Sigmoid colon (tissue), 7 donors: ENCODE measurements at places on chromosomes 3 and 15. TPM values are rescaled to one million over a fixed set of nuclear protein-coding genes. Genes with fewer than 3 reads are reported as not detected.
A peak's percentile ranks its signal among the peaks of the same experiment; 100 is the strongest.

- H3K36me3 ChIP-seq, result no peaks in the 10 kb centered on the region
- no peak overlapping the region for H3K4me3 ChIP-seq
- H3K27ac ChIP-seq, result no peak overlapping the region
- no peaks in the 10 kb centered on the region for H3K27me3 ChIP-seq
- H3K4me1 ChIP-seq, result no peaks in the 10 kb centered on the region
Observed at GRCh38 chr3:144129536-144130214, 158.1 kb downstream of the DIPK2A start.

DNA sequence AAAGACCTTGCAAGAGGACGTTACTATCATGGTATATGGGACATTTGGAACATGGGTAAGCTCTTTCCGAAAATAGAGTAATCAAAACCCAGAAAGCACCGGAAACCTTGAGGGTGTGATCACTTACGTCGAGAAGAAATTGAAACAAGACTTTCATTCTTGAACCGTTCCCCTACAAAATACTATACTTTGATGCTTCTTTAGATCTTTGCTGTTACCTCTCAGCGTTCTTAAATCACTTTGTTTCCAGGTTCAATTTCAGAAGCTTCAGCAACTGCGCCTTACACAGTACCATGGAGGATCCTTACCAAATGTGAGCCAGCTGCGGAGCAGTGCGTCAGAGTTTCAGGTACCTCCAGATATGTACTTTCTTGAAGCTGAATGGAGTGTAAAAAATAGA lies 10.1 kb downstream of the CRTC3 start:
- no peak overlapping the region for H3K4me3 ChIP-seq
- H3K27me3 ChIP-seq, result no peaks in the 10 kb centered on the region
- H3K36me3 ChIP-seq, result no peaks in the 10 kb centered on the region
- H3K4me1 ChIP-seq, result peaks cover 28% of the 10 kb centered on the region

Gene CCR8
- polyA plus RNA-seq, result not detected

DNA sequence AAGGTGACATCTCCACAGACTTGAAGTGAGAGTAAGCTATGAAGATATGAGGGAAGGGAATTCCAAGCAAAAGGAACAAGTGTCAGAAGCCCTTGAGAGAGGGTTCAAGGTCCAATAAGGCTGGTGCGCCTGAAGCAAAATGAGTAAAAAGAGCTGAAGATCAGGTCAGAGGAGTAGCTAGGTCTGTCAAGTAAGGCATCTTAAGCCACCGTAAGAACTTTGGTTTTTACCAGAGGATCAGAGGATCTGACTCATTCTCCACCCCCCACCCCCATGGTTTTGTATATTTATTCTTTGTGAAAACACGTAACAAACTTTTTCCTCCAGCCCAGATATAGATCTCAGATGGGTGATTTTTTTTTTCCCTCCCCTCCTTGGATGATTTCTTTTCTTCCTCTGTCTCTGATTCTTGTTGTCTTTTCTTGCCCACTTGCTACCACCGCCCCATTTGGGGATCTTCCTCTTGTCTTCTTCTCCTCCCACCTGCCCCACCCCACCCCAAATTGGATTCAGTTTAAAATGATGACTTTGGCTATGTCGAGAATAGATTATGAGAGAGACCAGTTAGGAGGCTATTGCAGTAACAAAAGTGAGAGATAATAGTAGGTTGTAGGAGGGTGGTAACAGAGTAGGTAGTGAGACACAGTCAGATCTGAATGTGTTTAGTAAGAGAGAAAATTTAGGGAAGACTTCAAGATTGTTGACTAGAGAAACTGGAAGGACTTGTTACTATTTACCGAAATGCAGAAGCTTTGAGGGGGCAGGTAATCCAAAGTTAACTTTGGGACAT lies 6.1 kb downstream of the TRMT10C start:
- DNase-seq, result no peak
- H3K4me1 ChIP-seq, result peaks cover 19% of the 10 kb centered on the region
- H3K27ac ChIP-seq, result no peak overlapping the region
- H3K27me3 ChIP-seq, result no peaks in the 10 kb centered on the region
- H3K36me3 ChIP-seq, result peaks cover 33% of the 10 kb centered on the region

- peaks cover 32% of the 10 kb centered on the region for H3K4me1 ChIP-seq
- no peaks in the 10 kb centered on the region for H3K27me3 ChIP-seq
- no peak overlapping the region for H3K4me3 ChIP-seq
- no peaks in the 10 kb centered on the region for H3K36me3 ChIP-seq
Observed at GRCh38 chr3:11514191-11514821, 129.4 kb downstream of the VGLL4 start.

- H3K27me3 ChIP-seq, result no peaks in the 10 kb centered on the region
- H3K4me3 ChIP-seq, result no peak overlapping the region
- no peak for DNase-seq
Observed at GRCh38 chr3:102144063-102144462, 290.8 kb upstream of the ZPLD1 start.

GRCh38 chr3:70383360-70383831 lies 71.0 kb upstream of the MDFIC2 start:
- DNase-seq, result no peak
- no peaks in the 10 kb centered on the region for H3K27me3 ChIP-seq
- H3K27ac ChIP-seq, result no peak overlapping the region

Gene CXCR6
- polyA plus RNA-seq, result not detected

Gene POPDC2
- 1.2 TPM for polyA plus RNA-seq

DNA sequence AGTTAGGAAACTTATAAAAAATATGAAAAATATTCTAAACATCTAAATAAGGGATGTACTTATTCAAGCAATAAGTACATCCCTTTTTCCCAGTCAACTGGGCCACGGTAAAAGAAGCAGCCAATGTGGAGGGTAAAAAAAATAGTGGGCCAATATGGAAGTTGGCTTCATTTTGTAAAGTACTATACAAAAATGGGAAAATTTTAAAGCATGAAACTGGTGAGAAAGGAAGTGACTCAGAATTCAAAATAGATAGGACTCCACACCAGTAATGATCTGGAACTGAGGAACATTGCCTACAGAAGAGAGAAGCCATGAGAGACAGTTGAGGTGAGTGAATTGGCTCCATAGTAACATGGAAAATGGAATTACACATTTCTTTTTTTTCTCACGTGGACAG lies 108.9 kb downstream of the FNDC3B start:
- H3K27me3 ChIP-seq, result no peaks in the 10 kb centered on the region
- no peak overlapping the region for H3K4me3 ChIP-seq

DNA sequence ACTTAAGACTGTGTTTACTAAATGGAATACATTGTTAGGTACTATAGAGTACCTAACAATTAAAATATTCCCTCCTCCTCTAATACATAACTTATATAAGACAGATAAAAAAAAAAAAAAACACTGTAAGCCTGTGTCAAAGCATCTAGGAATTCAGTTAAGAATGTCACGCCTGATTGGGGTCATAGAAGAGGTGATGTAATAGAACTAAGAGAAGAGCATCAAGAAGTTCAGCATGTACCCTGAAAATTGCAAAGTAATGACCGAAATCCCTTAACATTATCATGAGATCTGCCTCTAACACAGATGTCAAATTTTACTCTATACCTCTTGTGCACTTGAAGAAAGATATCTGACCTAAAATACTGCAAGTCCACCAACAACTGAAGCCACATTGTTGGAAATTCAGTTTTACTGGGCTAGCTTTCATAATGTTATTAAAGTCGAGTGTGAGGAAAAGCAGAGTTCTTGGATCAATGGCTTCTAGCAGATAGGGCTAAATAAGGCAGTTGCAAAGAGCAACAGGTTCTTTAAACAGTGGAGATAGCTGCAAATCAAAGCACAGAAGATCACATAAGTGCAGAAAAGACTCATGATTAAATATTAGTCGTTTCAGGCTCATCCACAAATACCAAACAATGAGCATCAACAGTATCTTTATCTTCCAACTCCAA lies 75.0 kb downstream of the TBL1XR1 start:
- H3K36me3 ChIP-seq, result no peaks in the 10 kb centered on the region
- DNase-seq, result no peak
- H3K4me3 ChIP-seq, result no peak overlapping the region
- no peaks in the 10 kb centered on the region for H3K27me3 ChIP-seq

Gene TGM4
- polyA plus RNA-seq, result not detected

Gene ZPLD1
- not detected for polyA plus RNA-seq

DNA sequence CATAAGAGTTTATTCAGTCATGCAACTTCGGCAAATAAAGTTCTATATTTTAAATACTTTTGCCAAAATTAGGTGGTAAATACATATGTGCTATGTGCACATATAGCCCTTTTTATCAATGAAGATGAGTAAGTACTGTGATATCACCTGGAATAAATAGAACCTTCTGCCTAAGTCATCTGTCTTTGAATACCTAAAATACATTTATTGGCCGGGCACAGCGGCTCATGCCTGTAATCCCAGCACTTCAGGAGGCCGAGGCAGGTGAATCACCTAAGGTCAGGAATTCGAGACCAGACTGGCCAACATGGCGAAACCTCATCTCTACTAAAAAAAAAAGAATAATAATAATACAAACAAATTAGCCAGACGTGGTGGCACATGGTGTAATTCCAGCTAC lies 73.8 kb upstream of the FLNB start:
- H3K27ac ChIP-seq, result no peak overlapping the region
- peaks cover 2% of the 10 kb centered on the region for H3K4me1 ChIP-seq
- peaks cover 37% of the 10 kb centered on the region for H3K36me3 ChIP-seq
- H3K27me3 ChIP-seq, result no peaks in the 10 kb centered on the region
- H3K4me3 ChIP-seq, result no peak overlapping the region

Gene C3orf49
- polyA plus RNA-seq, result not detected

Gene CCDC80
- 1.8 TPM for polyA plus RNA-seq

GRCh38 chr3:173690542-173691180 lies 293.1 kb downstream of the NLGN1 start:
- no peak overlapping the region for H3K27ac ChIP-seq
- no peaks in the 10 kb centered on the region for H3K27me3 ChIP-seq
- DNase-seq, result no peak
- no peaks in the 10 kb centered on the region for H3K4me1 ChIP-seq
- H3K4me3 ChIP-seq, result no peak overlapping the region

Gene UBE3A
- 12.6 TPM for polyA plus RNA-seq

Gene CFAP100
- not detected for polyA plus RNA-seq

DNA sequence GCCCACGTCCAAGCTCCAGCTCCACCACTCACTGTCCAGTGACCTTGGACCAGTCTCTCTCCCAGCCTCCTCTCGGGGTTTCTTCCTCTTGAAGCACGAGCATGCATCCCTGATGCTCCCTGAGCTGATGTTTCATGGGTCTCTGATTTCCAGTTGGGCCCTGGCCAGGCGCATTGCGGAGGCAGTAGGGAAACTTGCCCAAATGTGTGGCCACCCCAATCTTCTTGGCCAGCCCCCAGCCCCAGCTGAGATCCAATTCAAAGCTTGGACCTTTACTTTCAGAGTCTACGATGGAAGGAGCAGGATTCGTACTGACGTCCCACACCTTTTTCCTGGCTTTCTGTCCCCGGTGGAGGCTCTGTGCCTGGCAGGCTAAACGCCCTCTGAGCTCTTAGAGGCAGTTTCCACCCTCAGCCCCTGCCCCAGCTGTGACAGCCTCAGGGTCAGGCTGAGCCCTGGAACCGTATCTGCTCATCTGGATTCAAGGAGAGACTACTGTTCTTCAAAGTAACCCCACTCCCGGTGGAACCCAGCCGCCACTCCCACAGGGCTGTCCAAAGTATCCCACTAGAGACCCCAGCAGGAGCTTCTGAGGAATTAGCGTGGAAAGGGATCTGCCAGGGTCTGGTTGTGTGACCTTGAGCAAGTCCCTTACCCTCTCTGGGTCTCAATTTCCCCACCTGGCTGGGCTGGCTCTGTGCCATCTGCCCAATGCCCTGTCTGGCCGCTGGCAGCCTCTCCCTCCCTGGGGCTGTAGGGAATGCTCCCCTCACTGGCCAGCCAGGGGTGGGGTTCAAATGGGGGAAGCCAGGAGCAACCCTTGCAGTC lies 37.4 kb downstream of the CPN2 start:
- peak; percentile 94 for DNase-seq
- peaks cover 48% of the 10 kb centered on the region for H3K4me1 ChIP-seq
- no peak overlapping the region for H3K4me3 ChIP-seq
- peak overlapping the region; percentile 67 for H3K27ac ChIP-seq

Gene TOPBP1
- 4.8 TPM for polyA plus RNA-seq

Gene PRR20G
- polyA plus RNA-seq, result not detected

GRCh38 chr3:75192146-75192616 lies 471.9 kb upstream of the FRG2C start:
- no peaks in the 10 kb centered on the region for H3K4me1 ChIP-seq
- H3K27ac ChIP-seq, result no peak overlapping the region
- H3K36me3 ChIP-seq, result no peaks in the 10 kb centered on the region
- no peak overlapping the region for H3K4me3 ChIP-seq
- no peaks in the 10 kb centered on the region for H3K27me3 ChIP-seq

GRCh38 chr15:29612701-29613100 lies 209.6 kb downstream of the TJP1 start:
- DNase-seq, result no peak
- H3K36me3 ChIP-seq, result no peaks in the 10 kb centered on the region
- no peak overlapping the region for H3K27ac ChIP-seq
- H3K4me3 ChIP-seq, result no peak overlapping the region

Gene NR1I2
- 50.6 TPM for polyA plus RNA-seq

Gene ARL13B
- 2.5 TPM for polyA plus RNA-seq

DNA sequence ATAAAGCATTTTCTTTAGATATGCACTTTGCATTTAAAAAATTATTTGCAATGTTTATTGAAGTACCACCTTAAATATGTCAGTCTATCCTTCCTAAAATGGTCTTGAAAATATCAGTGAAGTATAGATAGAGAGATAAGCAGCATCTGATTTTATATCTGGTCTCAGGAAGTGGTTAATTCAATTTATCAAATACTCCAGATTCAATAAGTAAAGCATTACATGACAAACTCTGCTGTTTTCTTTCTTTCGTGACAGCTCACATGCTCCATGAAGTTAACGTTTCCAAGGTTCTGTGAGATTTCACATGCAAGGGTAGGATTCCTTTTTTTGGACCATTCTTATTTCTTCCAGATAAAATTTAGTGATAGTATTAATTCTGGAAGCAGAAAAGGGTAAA lies 775.4 kb upstream of the ROBO1 start:
- no peaks in the 10 kb centered on the region for H3K27me3 ChIP-seq
- H3K36me3 ChIP-seq, result no peaks in the 10 kb centered on the region
- no peaks in the 10 kb centered on the region for H3K4me1 ChIP-seq
- H3K4me3 ChIP-seq, result no peak overlapping the region
- DNase-seq, result no peak

- no peaks in the 10 kb centered on the region for H3K27me3 ChIP-seq
- peak overlapping the region; percentile 86 for H3K27ac ChIP-seq
- peak overlapping the region; percentile 37 for H3K4me3 ChIP-seq
- DNase-seq, result peak; percentile 91
- no peaks in the 10 kb centered on the region for H3K36me3 ChIP-seq
Observed at GRCh38 chr3:11096266-11097139, 57.8 kb upstream of the HRH1 start.

Gene SKOR1
- not detected for polyA plus RNA-seq

Gene STAC
- not detected for polyA plus RNA-seq

Gene BNC1
- 0.06 TPM for polyA plus RNA-seq

Gene BCL2A1
- 3.6 TPM for polyA plus RNA-seq
